Fibroblast of villous mesenchyme (primary cell): ENCODE measurements at places on chromosomes 12 and 14. TPM values are rescaled to one million over a fixed set of nuclear protein-coding genes. Genes with fewer than 3 reads are reported as not detected.

- no peak for DNase-seq
Observed at GRCh38 chr12:41459906-41460214, 271.7 kb downstream of the PDZRN4 start.

GRCh38 chr12:4387607-4388006 lies 8.1 kb upstream of the FGF23 start:
- no peak for DNase-seq

GRCh38 chr14:73713803-73714655 lies at the start of gene PNMA1:
TSS of gene PNMA1 (minus strand) at chr14:73714384. CDS start at chr14:73713639, 745 bp downstream.
- peak; percentile 81 for DNase-seq

DNA sequence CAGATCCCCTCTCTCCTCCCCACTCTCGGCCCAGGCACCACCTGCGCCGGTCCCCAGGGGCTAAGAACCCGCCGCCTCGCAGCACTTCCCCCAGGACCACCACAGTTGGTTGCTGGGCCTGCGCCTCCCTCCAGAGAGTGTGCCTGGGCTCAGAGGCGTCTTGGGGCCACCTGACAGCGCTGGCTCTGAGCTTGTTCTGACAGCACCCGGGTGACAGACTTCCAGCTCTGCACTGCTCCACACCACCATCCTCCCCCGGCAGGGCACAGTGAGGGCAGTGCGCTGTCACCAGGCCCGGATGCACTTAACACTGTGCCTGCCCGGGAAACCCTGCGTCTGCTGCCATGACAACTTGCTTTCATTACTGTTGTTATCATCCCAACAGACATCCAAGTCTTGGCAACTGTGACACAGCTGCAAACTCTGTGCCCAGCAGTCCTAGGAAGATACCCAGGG lies 6.6 kb downstream of the BRF1 start:
- DNase-seq: peak; percentile 37

DNA sequence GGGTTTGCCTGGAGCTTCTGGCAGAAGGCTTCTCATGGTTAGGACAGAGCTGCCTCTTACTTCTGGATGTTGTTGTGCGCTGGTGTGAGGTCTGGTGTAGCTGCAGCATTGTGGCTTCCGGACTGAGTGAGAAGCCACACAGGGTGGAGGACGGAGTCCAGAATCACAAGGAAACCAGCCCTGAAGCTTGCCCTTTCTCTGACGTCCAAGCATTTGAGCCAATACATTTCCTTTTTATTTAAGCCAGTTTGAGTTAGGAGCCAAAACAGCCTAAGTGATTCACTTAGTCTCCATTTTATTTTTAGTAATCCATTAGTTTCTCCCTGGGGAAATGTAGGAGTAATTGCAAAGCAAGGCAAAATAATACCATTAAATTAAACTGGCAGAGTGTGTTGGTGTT lies 402.4 kb upstream of the RGS6 start:
- DNase-seq: peak; percentile 25

- DNase-seq: no peak
Observed at GRCh38 chr12:8052679-8053078, 13.5 kb downstream of the C3AR1 start.

LIN52 gene
- 10.0 and 11.2 TPM in 2 replicates for total RNA-seq
